ENCODE measurements at places on chromosomes 11 and 22.

- peak; percentile 72 for DNase-seq
These were observed 81.1 kb upstream of the WNT7B start for GRCh38 chr22:46058091-46058420.

DNA sequence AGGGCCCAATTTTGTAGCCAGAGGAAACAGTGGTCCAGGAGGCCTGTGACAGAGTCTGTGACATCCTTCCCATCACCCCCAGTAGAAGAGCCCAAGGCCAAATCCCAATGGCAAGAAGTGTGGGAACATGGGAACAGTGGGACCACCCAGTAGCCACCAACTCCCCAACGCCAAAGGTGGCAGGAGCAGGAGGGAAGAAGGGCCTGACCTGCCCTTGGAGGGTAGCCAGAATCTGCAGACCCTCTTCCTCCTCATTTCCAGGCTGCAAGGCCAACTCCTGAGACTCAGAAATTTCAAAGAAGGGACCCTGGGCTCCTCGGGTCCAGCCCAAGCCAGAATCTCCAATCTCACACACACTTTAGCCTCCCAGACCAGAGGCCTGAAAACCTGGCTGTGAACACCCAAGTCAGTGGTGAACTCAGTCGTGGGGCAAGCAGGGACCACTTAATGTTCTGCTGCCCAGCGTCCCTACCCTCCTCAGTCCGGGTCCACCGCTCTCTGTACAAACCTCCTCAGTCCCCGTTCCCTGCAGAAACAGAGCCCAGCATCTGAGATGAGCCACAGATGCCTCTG, 6.2 kb downstream of the RAB3IL1 start:
- no peak for DNase-seq

- no peak for DNase-seq
These were observed 60.1 kb upstream of the ZC3H12C start for GRCh38 chr11:110032957-110033570.

DNA sequence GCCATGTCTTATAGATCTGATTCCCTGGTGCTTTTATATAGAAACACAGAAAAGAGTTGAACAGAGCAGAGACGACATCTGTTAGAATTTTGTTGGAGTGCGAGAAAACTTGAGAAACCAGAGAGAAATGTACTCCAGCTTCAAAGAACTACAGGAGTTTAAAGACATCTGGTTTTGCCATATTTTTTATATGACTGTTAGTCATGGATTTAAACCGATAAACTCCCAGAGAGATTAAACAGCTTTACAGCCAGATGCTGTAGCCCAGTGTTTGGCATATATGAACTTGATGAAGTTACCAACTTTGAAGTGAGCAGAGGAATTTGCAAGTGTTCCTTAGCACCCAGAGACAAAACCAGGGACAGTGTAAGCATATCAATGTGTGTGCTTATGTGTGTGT, 1083.1 kb downstream of the LRRC4C start:
- DNase-seq: no peak

DNA sequence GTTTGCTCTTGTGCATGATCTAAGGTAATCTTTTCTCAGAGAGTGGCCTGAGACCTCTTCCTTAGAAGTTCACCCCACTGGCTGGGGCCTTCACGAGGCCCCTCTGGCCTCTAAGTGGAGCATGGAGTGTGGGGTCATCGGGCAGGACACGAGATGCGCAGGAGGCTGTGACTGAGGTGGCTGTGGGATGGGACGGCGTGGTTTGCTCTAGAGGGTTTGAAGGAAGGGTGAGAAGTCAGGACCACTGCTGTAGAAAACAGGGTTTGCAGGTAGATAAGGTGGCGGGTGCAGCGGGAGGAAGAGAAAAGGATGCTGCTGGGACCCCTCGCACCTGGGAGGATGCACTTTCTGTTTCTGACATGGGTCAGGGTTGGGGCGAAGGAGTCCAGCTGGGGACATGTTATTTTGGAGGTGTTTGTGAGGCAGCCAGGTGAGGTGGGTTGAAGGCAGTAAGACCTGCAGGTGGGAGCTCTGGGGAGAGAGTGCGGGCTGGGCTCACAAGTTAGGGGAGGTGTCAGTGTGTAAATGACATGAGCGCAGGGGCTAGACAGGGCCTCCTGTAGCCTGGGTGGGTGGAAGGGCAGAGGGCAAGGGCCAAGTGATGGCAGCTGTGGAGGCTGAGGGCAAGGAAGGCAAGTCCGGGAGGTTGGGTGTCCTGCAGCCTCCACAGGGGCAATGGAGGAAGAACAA, 62.5 kb downstream of the KCNQ1 start:
- DNase-seq: no peak

DNA sequence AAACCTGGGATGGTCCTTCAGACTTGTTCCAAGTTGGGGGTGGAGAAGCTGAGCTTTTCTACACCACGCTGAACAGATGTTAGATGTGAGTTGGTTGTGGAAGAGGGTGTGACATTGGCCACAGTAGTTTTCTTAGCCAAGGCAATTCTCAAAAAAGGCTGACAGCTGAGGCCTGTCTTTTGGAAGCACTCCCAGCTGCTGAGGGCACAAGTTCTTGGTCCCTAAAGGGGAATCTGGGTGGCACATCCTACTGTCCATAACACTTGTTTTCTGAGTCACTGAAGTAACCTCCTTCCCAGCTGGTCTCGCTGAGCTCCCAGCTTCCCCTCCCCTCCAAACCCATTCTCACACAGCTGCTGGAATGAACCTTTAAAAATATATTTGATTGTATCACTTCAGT, 375.7 kb upstream of the KIRREL3 start:
- DNase-seq: no peak

GRCh38 chr11:81070948-81071347, 1630.1 kb upstream of the TENM4 start:
- no peak for DNase-seq

- DNase-seq: no peak
These were observed 103.7 kb upstream of the CLMP start for GRCh38 chr11:123298488-123299447.

- DNase-seq: no peak
These were observed 98.9 kb upstream of the TP53AIP1 start for GRCh38 chr11:129041611-129042018.

- no peak for DNase-seq
These were observed 48.7 kb upstream of the ZBED5 start for GRCh38 chr11:10906521-10906920.

DNA sequence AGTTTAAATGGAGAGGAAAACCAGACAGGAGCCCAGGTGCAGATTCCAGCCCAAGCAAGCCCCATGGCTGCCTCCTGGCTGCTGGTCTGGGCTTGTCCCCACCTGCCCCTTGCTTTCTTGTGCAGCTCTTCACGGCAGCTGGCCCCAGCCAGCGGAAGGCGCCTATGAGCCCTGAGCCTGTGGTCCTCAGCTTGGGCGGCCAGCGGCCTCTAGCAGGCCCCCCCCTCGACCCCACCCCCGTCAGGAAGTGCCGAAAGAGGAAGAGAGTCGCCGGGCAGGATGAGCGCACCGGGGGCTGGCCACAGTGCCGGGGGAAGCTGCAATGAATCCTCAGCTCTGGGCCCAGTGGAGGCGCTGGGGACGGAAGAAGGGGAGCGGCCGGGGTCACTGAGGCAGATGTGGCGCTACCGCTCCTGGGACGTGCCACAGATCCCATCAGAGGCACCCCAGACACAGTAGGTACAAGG, 2.1 kb upstream of the DGKZ start:
- DNase-seq: peak; percentile 63

DNA sequence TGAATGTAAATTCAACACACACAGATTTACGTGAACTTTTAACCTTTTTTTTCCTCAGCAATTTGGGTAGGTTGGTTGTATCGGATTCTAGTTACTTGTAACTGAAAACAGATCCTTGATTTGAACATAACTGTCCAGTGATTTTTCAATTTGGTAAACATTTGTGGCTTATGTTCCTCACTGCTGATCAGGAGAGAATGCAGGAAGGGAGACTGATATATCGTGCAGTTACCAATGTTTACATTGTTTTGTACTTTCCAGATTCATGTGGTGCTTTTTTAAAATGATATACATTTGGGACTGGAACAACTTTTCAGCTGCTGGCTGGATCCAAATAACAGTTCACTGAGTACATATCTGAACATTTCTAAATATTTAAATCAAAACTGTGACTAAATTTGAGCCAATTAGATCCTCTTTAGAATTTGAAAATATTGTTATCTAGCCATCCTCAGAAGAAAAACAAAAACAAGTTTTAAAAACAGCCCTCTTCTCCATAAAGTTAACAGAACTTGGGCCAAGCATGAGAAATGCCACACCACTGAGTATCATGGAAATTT, 84.3 kb upstream of the MTMR2 start:
- DNase-seq: no peak

DNA sequence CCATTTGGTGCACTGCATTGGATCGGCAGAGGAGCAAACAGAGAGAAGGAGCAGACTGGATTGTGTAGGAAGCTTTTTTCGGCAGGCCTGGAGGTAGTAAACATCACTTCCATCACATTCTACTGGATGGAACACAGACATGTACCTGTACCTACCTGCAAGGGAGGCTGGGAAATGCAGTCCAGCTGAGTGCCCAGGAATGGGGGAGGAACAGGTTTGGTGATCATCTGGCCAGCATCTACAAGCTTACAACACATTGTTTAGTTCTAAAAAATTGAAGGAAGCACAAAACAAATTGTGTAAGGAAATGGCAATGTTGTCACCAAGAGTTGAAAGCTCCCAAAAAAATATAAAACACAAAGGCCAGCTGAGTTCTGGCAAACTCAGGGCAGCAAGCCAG, 19.1 kb downstream of the SMIM38 start:
- no peak for DNase-seq

DNA sequence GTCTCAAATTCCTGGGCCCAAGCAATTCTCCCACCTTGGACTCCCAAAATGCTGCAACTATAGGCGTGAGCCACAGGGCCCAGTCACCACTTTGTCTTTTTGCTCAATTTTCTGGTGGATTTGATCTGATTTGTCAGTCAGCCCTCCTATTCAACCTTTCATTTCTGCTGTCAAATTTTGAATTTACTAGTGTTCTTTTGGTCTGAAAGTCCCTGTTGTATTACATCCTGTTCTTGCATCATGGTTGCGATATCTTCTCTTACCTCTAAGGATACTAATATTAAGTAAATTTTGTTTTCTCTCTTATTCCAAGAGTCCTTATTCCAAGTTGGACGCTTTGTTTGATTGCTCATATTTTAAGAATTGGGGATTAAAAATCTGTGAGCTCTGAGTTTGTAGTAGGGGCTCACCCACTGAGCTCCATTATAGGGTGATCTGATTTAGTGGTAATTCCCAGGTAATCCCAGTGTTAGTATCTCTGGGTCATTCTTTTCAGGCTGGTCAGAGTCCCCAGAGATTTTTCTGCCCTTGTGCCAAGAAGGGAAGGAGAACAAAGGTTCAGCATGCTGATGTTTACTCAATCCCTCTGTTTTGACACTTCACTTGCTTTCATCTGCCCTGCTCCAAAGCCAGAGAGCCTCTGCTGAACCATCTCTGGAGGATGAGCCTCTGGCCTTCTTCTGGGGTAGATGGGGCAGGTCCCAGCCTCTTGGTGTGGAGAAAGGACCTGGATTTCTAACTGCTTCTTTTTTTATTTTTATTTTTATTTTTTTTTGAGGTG, 10.0 kb downstream of the UPB1 start:
- no peak for DNase-seq

Data from SHP77 treated with DMSO at 0.1 percent for 48 hours (cell line).